ENCODE measurements at places on chromosomes 11 and 22.

GRCh38 chr11:34640050-34640923, 19.4 kb downstream of the EHF start:
- no peak for DNase-seq

GRCh38 chr11:132674151-132674550, 858.1 kb downstream of the OPCML start:
- no peak for DNase-seq

GRCh38 chr22:50710221-50710620, 27.8 kb upstream of the ACR start:
- DNase-seq, result no peak

DNA sequence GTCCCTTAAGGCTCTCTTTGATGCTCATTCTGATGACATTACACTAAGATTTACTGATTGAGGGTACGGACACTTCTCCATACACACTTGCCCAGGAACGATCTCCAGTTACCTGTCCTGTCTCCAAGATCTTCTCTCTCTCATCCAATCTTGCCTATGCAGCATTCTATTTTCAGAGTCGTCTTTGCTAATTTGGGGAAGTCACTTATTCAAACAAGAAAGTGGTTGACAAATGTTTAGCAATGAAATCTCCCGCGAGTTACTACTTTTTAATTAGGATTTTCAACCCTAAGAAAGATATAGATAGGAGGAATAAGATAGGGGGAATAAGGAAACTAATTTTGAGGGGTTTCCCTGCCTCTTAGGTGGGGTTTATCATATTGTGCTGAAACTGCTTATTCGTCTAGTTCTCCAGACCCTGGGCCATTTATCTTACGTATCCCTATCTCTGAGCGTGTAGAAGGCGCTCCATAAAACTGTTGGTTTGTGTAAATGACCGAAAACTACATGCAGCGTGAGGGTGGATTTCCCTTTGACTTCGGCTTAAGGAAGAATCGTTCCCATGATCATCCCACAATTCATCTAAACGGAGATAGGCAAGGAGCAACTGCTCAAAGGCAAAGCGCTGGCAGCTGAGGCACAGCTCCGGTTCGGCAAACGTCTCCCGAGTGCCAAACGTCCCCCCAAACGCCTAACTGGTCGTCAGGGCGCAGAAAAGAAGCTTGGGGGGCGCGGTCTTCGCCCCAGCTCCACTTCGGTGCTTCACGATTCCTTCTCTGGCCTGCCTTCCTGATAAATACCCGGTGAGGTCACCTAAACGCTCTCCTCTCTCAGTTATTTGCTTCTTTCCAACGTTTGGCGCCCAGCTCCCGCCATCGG, 804 bp downstream of the APIP start:
- no peak for DNase-seq

- DNase-seq, result no peak
Observed at GRCh38 chr11:57427727-57428082, 784 bp upstream of the SLC43A3 start.

- no peak for DNase-seq
Observed at GRCh38 chr22:26322179-26322905, 106.7 kb upstream of the ASPHD2 start.
